ENCODE measurements at places on chromosomes 11 and 22.

- DNase-seq: no peak
Observed at GRCh38 chr22:27133019-27133431, 475.6 kb downstream of the MIAT start.

DNA sequence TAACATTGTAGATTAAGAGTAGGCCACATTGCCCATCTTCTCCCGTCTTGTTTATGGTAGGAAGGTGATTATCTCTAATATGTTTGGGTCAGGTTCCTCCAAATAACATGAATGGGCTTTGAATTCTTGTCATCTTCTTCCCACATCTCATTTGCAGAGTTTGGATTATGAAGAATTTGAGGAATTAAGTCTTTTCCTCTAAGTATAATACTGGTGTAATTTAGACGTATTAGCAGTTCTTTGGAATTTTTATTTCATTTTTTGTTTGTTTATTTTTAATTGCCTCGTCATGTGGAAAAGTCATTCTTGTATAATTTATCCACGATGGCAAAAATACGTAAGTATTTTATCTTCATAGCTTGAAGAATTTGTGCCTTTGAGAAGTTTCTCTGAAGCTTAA, 73.4 kb downstream of the ARHGEF12 start:
- DNase-seq: no peak

DNA sequence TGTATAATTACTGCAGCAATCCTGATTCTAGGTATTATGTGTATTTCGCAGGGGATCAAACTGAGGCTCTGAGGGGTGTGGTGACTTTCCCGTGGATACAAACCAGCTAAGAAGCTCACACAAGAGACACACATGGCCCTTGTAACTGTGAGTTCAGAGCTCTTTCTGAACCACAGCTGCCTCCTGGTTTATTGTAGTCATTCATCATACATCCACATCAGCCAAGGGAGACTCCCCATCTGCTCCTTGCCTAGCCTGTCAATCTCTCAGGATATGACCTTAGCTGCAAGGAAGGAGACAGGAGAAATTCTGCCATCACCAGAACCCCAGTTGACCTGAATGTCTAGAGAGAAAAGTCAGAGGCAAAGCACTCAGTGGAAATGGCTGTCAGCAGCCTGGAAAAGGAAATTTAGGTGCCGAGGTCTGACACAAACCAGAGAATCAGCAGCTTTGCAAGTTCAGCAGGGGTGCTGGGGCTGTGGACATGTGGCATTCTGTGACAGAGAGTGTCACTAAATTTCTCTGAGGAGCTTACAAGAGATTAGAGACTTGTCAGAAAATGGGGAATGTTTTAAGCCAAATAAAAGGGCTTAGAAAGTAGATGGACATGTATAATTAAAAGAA, 209.5 kb downstream of the AASDHPPT start:
- no peak for DNase-seq

- peak; percentile 84 for DNase-seq
Observed at GRCh38 chr11:69008737-69009440, 4.2 kb downstream of the MRGPRF start.

- no peak for DNase-seq
Observed at GRCh38 chr11:1508491-1508891, 21.9 kb upstream of the MOB2 start.

GRCh38 chr22:45285263-45286058, 712 bp downstream of the UPK3A start:
- DNase-seq: no peak

DNA sequence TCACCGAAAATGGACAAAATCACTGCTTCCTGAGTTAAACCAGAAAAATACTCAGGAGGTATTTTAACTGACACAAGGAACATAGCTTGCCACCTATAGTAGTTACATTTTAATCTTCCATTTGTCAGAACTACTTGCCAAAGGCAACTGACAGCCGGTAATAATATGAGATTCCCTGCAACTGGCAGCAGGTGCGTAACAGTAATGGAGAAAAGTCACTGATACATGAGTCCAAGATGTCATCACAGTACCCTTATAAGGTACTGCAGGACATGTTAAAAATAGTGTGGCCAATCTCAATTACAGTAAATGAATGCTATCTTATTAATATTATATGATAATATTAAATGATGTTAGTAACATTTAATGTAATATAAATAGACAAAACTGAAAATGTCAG, 21.1 kb upstream of the ARHGAP32 start:
- no peak for DNase-seq

DNA sequence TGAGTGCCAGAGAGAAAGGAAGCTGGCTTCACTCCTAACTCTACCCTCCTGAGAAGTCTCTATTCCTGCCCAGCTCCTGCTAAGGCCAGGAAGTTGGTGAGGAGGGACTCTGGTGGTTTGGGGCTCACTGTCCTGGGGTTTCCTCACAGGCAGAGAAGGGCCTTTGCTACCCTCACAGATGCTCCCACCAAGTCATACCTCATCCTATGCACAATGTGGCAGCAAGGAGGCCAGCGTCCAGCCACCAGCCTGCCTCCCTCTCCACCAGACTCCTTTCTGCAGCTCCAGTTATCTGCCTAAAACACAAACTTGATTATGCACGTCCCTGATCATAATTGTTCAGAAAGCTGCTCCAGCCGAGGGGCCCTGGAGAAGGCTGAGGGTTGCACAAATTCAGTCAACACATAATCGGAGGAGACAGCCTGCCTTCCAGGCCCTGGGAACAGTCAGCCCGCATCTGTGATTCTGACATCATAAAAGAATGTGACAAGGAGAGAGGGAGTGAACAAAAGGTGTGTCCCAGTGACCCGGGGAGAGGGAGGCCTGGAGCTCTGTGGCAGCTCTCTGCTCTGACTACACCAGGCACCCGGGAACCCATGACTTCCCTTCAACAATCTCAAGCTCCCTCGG, 28.8 kb downstream of the DKK3 start:
- no peak for DNase-seq

DNA sequence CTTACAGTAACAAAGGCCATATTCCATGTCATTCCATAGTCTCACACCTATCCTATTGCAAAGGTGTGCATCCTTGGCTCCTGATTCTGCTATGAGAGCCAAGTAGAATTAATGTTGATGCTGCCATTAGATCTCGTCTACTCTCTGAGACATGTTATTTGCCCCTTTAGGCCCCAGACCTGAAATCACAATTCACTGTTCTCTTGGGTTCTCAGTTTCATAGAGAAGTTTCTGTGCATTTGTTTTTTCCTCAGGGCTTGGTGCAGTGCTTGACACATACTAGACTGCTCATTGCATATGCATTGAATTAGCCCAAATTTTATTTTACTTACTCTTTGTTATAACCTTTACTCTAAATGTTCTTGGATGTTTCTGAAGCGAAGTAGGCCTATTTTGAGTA, 265.7 kb downstream of the JRKL start:
- no peak for DNase-seq

GRCh38 chr11:61198361-61198760, 5.0 kb upstream of the PGA3 start:
- peak; percentile 2 for DNase-seq

- DNase-seq: no peak
Observed at GRCh38 chr11:76916712-76917111, 56.0 kb downstream of the ACER3 start.

DNA sequence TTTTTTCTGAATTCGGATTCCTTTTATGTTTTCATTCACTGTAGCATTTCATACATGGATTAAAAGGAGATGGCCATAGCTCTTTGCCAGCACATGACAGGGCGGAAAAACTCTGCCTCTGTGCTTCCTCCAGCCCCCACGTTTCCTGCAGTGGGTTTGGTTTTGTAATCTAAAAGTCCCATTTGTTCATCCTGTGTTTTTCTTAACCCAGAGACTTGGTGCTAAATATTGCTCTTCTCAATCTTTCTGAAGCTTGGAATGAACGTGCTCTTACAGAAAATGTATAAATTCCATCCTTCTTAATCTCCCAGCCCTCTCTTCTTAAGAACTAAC, 89.9 kb downstream of the PPP6R3 start:
- no peak for DNase-seq

GRCh38 chr11:1073261-1073724, 1.4 kb upstream of the MUC2 start:
- peak; percentile 56 for DNase-seq

- DNase-seq: no peak
Observed at GRCh38 chr11:82398300-82398815, 335.3 kb downstream of the FAM181B start.

DNA sequence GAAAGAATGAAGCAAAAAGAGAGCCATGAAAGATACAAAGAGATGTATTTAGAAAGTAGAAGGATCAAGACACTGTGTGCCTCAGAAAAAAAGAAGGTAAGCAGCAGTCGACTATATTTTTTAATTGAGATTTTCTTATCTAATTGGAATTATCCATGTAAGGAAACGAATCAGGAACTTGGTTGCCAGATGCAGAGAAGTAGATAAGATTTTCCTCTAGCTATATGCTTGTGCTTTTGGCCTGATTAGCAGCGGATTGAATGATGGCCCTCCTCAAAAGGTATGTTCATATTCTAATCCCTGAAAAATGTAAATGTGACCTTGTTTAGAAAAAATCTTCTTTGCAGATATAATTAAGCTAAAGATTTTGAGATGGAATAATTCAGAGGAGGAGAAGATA, 43.9 kb upstream of the CARD18 start:
- DNase-seq: no peak

DNA sequence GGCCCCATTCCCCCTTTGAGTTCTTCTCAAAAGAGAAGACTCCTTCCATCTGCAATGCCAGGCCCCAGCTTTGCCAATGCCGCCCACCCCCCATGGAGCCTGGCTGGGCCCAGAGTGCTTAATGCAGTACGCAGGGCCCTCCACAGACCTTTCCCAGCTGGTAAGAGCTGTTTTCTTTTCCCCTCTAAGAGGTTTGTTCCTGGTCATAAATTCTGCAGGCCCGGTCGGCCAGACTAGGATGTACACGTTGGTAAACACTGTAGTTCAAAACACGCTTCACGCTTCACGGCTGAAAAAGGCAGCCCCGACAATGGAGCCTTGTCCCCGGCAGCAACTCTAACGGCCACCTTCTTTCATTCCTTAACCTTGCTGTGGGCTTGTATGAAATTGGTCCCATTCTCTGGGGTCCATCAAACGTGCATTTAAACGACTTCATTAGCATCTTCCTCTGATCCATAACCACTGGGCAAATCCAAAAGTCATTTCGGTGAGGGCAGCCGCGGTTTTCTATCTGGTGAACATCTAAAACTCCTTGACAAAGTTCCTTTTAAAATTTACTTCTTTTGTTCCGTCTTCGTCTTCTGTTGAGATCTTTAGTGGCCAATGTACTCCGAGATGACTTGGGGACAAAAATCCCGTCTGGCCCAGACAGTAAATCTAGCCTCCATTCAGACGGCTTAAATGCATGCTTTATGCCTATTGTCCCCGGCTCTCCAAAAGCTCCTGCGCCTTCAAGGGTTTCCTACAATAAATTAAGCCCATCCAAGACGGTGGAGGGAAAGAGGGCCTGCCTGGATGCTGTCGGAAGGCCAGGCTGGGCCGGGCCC, 60.0 kb upstream of the MYEOV start:
- peak; percentile 43 for DNase-seq

- no peak for DNase-seq
Observed at GRCh38 chr11:26102325-26102724, 229.6 kb upstream of the ANO3 start.

GRCh38 chr22:20580611-20581502, 73.4 kb downstream of the MED15 start:
- no peak for DNase-seq

- peak; percentile 27 for DNase-seq
Observed at GRCh38 chr11:131669401-131669780, 299.0 kb downstream of the NTM start.

- no peak for DNase-seq
Observed at GRCh38 chr11:106329273-106330018, 252.0 kb downstream of the AASDHPPT start.

GRCh38 chr22:47195156-47195483, 432.7 kb downstream of the TBC1D22A start:
- no peak for DNase-seq
